SJCRH30 (cell line): ENCODE measurements at places on chromosomes 2 and 18. TPM values are rescaled to one million over a fixed set of nuclear protein-coding genes. Genes with fewer than 3 reads are reported as not detected.
A peak's percentile ranks its signal among the peaks of the same experiment; 100 is the strongest.

- no peak for DNase-seq
These were observed 682.6 kb upstream of the GCFC2 start for GRCh38 chr2:76393356-76393755.

DNA sequence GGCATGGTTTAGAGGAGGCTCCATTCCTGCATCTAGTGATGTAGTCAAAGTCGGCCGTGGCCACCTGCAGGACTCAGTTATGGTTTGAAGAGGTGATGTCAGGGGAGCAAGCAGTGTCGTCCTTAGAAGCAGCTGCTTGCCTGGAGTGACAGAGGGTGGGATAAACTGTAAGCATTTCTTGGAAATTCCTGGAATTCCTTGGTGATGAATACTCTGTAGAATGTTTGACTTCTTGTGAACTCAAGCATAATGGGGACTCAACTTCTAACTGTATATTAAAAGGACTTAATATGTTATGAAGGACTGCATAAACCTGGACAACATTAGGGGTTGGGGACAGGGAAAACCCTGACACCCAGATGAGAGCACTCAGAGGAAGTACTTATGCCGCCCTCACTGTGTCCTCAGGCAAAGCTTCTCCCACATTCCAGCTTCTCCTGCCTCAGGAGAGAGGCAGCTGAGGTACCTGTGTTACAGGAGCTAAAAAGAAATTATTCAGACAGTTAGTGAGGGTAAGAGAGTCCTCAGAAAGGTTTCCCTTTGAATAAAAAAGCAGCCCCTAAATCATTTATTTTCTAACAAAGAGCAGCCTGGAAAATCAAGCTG is 459.9 kb upstream of the CELF4 start:
- peak; percentile 35 for DNase-seq

DNA sequence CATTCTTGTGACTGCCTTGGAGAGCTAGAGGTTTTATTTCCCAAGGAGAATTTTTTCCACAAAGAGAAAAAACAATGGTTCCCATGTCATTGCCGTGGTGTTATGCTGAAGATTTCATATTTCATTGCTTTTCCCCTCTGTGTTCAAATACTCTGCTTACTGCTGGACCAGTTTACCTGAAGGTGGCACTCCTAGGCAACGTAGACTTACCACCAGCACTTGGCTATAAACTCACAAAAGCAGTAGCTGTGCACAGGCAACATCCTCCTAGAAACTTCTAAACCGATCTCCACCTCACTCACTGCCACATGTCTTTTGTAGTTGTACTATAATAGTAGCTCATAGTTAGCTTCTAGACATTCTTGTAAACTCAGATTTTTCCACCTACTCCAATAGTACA is 1319.7 kb upstream of the CRIM1 start:
- DNase-seq: peak; percentile 15

DNA sequence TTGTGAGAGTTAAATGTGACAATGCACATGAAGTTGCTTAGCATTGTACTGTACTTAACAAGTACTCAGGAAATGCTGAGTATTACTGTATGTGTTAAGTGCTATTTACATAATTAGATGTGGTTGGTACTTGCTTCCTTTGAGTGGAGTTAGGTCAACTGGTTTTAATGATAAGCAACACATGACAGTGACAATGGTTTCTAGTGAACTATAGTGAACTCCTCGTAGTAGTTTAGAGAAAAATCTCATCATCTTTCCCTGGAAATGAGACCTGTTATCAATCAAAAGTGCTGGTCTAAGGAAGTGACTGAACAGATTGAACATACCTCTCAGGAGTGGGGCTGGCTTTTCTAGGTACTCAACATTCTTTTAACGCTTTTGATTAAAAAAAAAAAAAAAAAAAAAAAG is 29.2 kb upstream of the ZDBF2 start:
- no peak for DNase-seq

Gene TNFRSF11A
- total RNA-seq: 0.08 TPM in 2 replicates

Gene SH3RF3
- total RNA-seq: 0.28 and 0.30 TPM in 2 replicates

GRCh38 chr2:235661167-235661937 is 167.5 kb downstream of the AGAP1 start:
- DNase-seq: no peak

DNA sequence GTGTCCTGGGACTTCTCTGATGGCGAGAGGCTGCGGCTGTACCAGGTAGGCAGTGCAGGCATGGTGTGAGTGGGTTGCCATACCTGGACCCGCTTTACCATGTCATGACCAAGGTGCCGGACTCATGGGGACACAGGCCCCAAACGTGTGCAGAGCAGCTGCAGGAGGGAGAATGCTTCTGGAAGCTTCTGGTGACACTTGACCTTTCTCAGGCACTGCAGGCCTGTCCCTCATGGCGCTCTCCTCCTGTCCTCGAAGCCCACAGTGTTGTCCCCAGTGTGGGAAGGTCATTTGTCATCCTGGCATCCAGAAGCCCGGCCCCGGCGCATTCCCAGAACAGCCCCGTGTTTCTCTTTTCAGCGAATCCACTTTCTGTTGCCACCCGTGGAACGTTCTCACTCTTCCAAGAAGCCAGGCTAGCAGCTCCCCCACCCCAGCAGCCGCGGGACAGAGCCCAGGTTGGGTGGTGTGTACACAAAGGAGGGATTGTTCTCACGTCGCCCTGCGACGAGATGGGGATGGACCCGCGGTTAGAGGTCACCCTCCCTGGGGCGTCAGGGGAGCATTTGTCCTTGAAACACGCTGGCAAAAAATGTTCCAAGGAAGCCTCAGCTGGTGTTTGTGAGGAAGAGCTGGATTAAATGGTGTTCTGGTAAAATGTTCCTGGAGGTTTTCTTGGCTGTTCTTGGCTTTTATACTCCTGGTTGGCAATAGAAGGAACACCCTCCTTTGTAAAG is 43.7 kb downstream of the SH3BP4 start:
- peak; percentile 89 for DNase-seq

- no peak for DNase-seq
These were observed 53.3 kb downstream of the TWSG1 start for GRCh38 chr18:9387891-9388290.

GRCh38 chr2:15649561-15650255 is 58.0 kb downstream of the DDX1 start:
- DNase-seq: no peak

Gene GALNT3
- total RNA-seq: not detected in 2 replicates

DNA sequence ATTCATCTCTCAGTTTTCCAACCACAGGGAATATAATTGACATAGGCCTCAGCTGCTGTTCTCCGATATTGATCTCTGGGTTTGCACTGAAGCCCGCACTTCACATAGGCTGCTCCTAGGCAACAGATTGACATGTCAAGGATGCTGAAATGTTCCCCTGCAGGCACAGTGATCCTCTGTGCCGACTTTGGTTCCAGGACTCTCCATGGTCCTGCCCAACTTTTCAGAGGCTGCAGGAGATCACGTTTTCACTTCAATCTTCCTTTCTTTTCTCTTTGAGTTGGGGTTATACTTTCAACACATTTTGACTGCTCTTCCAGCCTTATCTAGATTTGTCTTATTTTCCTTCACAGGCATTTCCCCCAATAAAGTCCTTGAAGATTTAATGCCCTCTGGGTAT is 1361.0 kb downstream of the DSC3 start:
- no peak for DNase-seq

Gene DNAJC5G
- total RNA-seq: not detected in 2 replicates

- no peak for DNase-seq
These were observed 9.6 kb downstream of the TRPM8 start for GRCh38 chr2:233926806-233927205.

Gene KLHL14
- total RNA-seq: 0.05 TPM in 1 of 2 replicates, not detected in the other

DNA sequence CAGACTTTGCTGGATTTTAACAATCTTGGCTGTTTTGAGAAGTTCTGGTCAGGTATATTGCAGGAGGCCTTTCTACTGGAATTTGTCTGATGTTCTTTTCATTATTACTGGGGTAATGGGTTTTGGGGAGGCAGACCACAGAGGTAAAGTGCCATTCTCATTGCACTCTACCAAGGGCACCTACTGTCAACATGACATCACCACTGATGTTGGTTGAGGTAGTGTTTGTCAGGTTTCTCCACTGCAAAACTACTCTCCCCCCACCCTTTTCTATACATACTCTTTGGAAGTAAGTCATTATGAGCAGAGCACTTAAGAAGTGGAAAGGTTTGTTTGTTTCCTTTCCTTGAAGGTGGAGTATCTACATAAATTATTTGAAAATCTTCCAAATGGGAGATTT is 27.0 kb downstream of the PRKD3 start:
- no peak for DNase-seq

DNA sequence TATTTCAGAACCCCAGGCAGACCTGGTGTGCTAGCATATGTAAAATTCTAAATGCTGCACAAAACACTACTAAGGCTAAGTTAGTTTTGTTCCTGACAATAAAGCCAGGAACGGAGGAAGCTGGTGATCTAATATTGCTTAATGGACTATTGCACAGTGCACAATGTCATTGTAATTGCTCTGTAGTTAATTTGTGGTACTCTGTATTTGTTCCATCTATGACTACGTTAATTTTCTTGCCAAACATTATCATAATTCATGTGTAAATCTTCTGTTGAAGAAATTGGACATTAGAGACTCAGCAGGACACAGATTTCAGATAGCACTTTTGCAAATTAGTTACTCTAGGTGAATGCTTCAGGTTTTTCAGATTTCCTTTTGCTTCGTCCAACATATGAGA is 232.3 kb downstream of the RIT2 start:
- no peak for DNase-seq

Gene HOXD13
- 11.0 and 13.6 TPM in 2 replicates for total RNA-seq

- DNase-seq: peak; percentile 86
These were observed 22.4 kb downstream of the GAREM2 start for GRCh38 chr2:26195040-26195984.

GRCh38 chr2:195458936-195459335 is 198.1 kb upstream of the SLC39A10 start:
- no peak for DNase-seq

Gene FSHR
- not detected in 2 replicates for total RNA-seq

Gene B3GNT2
- 13.6 and 15.8 TPM in 2 replicates for total RNA-seq

DNA sequence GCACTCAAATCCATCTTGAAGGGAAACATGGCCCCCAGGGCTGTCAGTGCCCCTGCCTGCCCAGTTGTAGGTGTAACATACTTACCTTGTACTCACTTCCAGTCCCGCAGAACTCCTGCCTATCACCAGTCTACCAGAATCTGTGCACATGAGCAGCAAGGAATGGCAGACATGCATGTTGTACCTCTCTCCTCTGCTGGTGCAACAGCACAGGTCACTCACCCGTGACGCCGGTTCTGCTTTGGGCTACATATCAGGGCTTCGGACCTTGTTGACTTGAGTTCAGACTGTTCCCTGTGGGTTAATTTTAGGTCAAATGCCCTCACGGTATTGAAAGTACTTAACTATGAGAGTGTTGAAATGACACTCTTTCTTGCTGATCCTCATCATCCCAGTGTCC is 215.7 kb downstream of the TPGS2 start:
- no peak for DNase-seq

GRCh38 chr18:4721545-4721944 is 266.4 kb upstream of the DLGAP1 start:
- DNase-seq: no peak

Gene NGEF
- not detected in 2 replicates for total RNA-seq

GRCh38 chr2:18987592-18988073 is 370.8 kb downstream of the OSR1 start:
- DNase-seq: peak; percentile 13

DNA sequence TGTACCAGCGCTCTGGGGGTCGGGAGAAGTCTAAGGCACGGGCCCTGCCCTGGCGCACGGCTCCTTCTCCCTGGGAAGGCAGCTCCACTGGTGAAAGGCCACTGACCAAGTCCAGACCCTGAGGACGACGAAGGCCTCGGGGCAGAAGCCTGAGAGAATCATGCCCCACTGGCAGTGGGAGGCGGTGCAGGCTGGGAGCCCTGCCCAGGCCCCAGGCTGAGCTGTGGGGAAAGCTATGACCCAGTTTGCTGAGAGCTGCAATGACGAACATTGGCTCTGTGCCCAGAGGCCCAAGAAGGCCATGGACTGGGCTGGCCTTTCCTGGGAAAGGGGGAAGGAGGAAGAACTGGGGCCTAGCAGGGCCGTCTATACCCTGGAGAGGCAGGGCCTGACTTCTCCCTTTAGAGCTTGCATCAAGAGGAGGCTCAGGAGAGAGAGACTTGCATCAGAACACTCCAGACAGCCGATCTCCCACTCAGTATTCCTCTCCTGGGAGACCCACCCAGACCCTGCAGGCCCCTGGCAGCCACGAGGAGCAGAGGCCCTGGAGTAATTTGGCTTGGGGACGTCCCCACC is 32.9 kb downstream of the HS1BP3 start:
- peak; percentile 96 for DNase-seq

Gene PLEKHH2
- total RNA-seq: 5.4 and 7.1 TPM in 2 replicates

Gene VWA3B
- not detected in 2 replicates for total RNA-seq

Gene CYP1B1
- total RNA-seq: not detected in 2 replicates
